CD4-positive, alpha-beta T cell treated with Interleukin-12 subunit alpha and Interleukin-12 subunit beta, for 1 hour (primary cell): ENCODE measurements at places on chromosomes 5 and 9.

DNA sequence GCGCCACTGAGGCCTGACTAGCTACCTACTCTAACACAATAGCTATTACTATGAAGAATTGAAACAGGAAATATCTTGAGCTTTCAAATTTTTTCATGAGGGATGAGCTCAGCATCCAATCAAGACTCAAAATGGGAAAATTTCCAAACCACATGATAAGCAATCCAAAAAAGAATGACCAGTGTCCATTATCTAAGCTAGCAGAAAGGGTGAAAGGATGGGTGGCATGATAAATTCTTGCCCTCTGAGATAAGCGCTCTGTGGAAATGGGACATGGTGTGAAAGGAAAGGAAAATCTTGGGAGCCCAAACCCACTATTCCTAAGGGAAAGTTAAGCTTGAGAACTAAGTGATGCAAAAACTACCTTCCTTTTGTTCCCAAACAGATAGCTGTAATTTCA is 170.2 kb upstream of the NREP start:
- no peak for DNase-seq

DNA sequence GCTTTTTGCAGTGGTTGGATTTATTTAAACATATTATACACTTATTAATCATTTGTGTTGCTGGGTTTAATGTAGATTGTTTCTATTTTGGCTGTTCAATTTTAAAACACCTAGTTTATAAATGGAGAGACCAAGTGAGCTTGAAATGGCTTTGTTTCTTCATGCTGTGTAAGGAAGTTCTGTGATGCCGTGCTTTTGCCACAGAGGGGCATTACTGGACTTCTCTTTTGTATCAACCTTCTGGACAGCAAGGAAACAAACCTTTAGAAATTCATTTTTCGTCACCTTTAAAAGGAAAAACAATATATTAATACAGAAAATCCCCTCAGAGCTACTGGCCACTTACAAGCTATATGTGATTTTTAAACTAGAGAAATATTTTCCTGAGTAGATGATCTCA is 81.9 kb downstream of the DMRTA1 start:
- DNase-seq, result no peak

GRCh38 chr9:126025991-126026390 is 278.8 kb downstream of the PBX3 start:
- DNase-seq, result no peak

DNA sequence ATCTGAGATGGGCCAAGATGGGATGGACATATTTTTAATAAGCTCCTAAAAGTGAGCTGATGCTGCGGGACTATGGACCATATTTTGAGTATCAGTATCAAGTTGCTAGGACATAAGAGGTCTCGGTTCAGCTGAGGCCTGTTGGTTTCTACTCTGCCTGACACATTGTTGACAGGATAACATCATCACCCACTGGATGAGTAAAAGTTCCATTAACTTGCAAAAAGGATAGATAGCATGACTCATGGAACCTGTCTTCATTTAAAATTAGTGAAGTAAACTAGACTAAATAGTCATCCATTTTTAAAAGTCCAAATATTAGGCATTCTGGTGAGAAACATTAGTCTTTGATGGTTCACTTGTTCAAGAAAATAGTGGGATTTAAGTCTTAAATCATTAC is 33.3 kb downstream of the PARP8 start:
- no peak for DNase-seq

DNA sequence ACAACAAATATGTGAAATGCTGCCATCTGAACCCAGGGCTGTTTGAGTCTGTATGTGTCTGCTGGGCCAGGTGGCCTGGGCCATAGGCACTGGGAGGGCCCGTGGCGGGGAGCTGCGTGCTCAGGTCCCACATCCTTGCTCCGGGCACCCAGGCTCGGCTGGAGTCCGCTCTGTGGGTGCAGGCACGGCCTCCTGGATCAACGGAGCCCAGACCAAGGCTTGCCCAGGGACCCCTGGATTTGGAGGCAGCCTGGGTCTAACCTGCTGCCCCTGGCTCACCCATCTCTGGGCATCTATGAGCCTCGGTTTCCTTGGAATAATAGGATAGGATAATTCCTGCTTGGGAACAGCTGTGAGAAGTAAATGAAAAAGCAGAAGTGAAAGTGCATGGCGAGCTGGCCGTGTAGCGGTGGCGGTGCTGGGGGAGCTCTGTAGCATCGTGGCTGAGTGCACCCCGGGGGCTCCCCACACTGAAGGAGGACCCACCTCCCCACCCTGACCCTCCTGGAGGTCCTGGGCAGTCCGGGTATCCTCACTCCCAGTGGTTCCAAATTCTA is 1.2 kb downstream of the CDHR2 start:
- no peak for DNase-seq

- DNase-seq, result no peak
These were observed 310.5 kb downstream of the PLK2 start for GRCh38 chr5:58149345-58149744.

DNA sequence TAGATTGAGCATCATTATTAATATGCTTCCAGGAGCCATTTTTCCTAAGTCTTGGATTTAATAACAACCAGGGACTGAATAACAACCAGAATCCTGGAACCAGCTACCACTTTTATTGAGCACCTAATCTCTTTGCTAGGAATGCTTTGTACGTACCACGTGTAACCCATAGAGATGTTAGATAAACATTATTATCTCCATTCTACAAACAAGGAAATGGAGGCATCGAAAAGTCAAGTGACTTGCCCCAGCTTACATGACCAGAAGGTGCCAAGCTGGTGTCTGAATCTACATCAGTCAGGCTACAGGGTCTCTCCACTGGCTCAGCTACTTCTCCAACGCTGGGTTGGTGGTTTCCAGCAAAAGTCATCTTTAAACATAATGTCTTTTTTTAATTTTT is 256.1 kb upstream of the ANKRD55 start:
- no peak for DNase-seq

GRCh38 chr5:133149345-133149744 is 97.5 kb downstream of the HSPA4 start:
- no peak for DNase-seq

DNA sequence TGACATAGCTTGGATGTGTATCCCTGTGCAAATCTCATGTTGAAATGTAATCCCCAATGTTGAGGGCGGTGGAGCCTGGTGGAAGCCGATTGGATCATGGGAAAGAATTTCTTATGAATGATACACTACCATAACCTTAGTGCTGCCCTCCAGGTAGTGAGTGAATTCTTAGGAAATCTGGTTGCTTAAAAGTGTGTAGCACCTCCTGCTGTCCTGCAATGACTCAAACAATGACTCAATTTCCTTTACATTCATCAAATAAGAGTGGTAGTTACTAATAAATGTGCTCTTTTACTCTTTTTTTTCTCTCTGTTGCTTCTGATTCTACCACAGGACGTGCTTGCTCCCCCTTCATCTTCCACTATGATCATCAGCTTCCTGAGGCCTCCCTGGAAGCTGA is 1696.0 kb upstream of the CDH9 start:
- no peak for DNase-seq

DNA sequence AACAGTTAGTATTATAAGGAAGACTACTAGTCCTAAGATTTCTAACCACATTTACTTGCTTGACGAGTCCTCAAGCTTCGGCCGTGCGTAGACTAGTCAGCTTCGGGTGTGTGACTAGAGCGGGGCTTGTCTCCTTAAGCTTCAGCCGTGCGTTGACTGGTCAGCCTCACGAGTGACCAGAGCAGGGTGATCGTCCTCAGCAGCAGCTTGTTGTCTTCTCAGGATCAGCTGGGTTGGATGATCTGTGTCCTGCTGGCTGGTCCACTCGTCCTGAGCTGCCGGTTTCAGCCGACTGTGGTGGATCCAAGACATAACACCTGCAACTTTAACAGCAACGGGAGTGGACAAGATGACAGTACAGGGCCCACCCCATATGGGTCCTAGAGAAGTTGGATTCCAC is 16.7 kb downstream of the CEL start:
- DNase-seq, result no peak

- no peak for DNase-seq
These were observed 653 bp downstream of the LHX3 start for GRCh38 chr9:136204145-136204805.

GRCh38 chr5:175207321-175208040 is 236.5 kb downstream of the DRD1 start:
- no peak for DNase-seq

- DNase-seq, result no peak
These were observed 176.6 kb upstream of the FREM1 start for GRCh38 chr9:15086778-15087324.

- no peak for DNase-seq
These were observed 30.6 kb upstream of the GARNL3 start for GRCh38 chr9:127233989-127234388.

GRCh38 chr5:141199359-141200235 is at the start of gene PCDHB11:
TSS of gene PCDHB11 (plus strand) at chr5:141199627. CDS start at chr5:141199775, 148 bp downstream.
- no peak for DNase-seq

DNA sequence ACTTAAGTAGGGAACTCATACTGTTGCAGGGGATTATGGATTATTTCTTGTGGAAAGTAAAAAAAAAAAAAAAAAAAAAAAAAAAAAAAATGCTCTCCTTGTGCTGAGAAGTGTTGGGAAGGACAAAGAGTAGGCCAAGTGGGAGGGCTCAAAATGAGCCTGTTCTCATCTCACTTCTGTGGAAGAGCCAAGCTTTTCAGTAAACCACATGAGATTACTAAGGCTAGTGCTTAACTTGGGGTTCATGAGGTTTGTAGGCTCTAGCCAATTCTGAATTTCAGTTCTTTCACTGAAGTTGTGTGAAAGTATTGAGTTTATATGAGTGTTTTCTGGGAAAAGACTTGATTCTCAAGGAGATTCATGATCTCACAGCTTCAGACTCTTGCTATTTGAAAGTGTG is 23.0 kb upstream of the CEP78 start:
- DNase-seq, result no peak

DNA sequence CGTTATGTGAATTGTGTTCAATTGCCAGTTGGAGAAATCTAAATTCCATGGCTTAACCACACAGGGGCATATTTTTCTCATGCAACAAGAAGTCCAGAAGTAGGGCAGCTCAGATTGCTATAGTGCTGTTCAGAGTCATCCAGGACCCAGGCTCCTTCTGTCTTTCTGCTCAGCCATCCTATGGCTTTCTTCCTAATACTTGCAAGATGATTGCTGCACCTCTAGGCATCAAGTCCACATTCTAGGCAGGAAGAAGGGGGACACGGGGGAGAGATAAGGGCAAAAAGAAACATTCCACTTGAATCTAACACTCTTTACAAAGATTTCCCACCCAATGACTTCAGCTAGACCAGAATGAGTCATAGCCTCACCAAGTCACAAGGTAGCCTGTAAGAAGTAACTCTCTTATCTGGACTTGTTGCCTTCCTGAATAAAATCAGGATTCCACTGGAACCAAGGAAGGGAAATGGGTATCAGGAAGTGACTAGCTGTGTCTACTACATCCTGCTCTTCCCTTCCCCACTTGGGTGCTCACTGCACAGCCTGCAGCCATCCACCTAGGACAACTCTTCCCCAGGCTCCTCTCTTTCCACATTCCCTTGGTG is 5.3 kb downstream of the ERAP2 start:
- no peak for DNase-seq

- DNase-seq, result no peak
These were observed 128.1 kb upstream of the VLDLR start for GRCh38 chr9:2493529-2493928.

DNA sequence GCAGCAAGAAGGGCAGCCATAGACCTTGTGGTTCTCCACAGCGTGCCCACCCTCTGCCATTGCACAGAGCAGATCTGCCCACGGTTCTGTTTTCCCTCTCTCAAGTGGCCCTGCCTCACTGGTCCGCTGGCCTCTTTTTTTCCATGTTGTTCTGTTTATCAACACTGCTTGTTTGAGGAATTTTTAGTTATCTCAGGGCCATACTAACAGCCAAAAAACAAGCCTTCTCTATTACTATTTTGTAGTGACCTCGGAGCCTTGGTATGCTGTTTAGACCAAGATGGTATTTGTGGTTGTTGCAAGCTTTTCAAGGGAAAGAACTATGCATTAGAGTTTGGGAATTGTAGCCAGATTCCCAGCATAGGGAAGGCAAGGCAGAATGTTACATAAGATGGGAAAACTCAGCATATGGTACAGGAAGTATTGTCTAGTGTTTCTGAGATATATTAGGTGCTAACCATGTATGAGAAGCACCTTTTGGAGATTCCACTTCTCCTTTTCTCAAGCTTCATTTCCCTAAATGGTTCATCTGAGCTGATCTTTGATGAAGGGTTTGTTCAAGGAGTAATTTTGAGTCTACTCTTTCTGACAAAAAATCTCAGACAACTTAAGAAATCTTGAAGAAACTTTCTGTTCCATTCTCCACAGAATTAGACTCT is 54.3 kb downstream of the NUP214 start:
- no peak for DNase-seq

DNA sequence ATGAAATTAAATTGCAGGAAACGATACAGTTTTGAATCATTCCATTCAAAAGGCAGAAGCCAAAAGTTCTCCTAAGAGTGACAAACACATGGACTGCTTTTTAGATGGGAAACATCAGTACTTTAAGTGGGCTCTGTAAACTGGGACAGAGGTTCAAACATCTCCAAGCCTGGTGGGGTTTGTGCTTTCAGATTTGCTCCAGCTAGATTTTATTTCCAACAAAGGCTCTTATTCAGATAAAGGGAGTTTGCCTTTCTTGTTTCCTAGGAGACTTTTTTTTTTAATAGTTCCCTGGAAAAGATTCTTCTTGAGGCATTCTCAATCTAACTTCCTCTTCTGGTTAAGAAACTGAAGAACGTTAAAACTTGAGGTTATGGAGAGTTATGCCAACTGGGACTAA is 277.6 kb downstream of the TMEM38B start:
- DNase-seq, result no peak

GRCh38 chr5:6718161-6718681 is 5.0 kb downstream of the TENT4A start:
- no peak for DNase-seq

- no peak for DNase-seq
These were observed 48.9 kb downstream of the IL31RA start for GRCh38 chr5:55900068-55900467.

GRCh38 chr9:3468421-3469205 is 57.2 kb downstream of the RFX3 start:
- DNase-seq, result no peak

DNA sequence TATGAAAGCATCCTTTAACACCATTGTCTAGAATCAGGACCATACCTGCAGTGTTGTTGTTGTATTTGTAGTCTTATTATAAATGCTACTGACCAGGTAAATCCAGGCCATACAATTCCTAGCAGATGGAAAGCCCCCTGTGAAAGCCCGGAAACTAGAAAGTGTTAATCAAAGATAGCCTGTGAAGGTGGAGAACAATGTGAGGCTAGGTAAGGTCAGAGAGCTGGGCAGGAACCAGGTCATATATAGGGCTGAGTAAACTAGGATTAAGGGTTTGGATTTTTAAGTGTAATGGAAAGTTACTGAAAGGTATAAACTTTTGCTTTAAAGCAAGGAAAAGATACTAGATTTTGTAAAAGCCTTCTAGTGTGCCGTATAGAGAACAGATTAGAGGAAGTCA is 6.7 kb downstream of the LRRC70 start:
- no peak for DNase-seq
